ENCODE measurements at places on chromosomes 5 and 9. TPM values are rescaled to one million over a fixed set of nuclear protein-coding genes. Genes with fewer than 3 reads are reported as not detected.

SLIT3 gene
- total RNA-seq: 25.1 TPM

GPR151 gene
- not detected for total RNA-seq

DNAJC25 gene
- total RNA-seq: 9.4 TPM

- no peak for DNase-seq
Observed at GRCh38 chr9:125883565-125884217, 136.5 kb downstream of the PBX3 start.

DNA sequence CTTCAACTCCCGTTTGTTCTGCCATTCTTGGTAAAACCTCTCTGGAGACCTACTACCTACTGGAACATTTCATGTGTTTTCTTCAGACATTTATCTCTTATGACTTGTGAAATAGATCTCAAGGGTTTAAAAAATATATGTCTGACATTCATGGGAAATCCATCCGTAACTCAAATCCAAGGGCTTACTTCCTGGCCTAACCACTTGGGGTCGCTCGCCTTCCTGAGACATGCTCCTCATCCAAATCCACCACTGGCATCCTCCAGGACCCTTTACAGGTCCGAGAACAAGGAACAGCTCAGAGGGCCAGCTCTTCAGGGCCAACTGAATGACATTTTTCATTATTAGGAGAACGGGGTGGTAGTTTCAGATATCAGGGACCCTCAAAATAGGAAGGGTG lies 235.1 kb upstream of the TUT7 start:
- no peak for DNase-seq

DNA sequence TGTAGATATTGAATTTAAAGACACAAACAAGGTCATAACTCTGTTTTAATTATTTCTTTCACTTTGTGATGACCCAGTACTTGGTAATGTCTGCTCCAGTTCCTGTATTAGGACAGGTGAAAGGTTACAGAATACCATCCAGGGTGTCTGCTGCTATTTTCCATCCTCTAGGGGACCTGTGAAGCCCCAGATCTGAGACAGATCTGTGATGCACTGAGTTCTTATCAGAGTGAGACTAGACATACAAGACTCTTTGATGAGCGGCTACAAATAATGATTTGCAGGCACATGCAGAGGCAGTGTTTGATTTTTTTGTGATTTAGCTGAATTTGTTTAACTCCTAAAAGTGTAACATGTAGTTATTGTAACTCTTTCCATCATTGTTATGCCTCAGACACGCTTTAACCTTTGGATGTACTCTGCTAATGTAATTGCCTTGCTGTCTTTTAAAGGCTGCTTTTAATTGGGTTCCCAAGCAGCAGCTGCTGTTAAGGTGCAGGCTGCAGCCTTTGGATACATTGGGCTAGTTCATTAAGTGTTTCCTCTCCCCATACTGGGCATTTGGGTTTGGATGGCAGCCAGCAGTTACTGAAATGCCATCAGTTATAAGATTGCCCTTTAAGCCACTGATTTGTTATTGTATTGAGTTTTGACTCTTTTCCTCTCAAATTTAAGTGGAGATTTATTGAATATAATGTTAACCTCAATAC lies 63.3 kb downstream of the RASGRF2 start:
- DNase-seq: no peak

- DNase-seq: no peak
Observed at GRCh38 chr5:111556501-111556900, 44.2 kb upstream of the STARD4 start.

DNA sequence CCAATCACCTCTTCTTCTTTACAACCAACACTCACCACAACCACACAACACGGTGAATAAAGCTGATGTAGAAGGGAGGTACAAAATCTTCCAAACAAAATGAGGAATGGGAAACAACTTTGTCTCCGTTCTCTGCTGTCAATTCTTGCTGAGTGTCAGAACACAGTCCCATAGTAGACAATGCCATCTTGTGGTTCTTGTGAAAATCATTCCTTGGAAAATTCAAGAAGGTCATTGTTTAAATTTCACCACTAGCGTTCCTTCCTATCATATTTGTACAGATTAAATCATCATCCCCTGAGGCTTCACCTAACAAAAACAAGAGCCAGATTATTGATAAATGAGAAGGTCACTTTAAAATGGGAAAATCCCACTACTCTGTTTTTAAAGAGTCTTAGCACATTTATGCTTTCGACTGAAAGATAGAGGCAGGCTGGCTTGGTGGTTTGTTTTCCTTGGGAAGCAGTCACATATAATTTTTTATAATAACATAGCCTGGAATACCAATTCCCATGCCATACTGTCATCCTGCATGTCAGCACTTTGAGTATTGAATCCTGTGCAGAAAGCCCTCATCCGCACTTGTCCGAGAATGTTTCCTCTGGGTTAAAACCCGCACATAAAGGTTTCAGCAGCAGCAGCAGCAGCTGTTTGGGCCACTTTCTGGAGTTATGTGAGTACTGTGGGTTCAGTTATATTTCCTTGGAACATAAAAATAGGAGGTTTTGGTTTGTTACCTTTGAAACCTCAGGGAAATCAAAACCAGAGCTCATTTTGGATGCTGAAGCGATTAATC lies 395.0 kb upstream of the SMARCA2 start:
- peak; percentile 8 for DNase-seq

- DNase-seq: no peak
Observed at GRCh38 chr5:177367981-177368868, 10.5 kb downstream of the RGS14 start.

GRCh38 chr5:62134811-62135210 lies 171.2 kb upstream of the KIF2A start:
- peak; percentile 70 for DNase-seq

GRCh38 chr5:21574961-21575360 lies 1278.2 kb downstream of the CDH12 start:
- no peak for DNase-seq

DNA sequence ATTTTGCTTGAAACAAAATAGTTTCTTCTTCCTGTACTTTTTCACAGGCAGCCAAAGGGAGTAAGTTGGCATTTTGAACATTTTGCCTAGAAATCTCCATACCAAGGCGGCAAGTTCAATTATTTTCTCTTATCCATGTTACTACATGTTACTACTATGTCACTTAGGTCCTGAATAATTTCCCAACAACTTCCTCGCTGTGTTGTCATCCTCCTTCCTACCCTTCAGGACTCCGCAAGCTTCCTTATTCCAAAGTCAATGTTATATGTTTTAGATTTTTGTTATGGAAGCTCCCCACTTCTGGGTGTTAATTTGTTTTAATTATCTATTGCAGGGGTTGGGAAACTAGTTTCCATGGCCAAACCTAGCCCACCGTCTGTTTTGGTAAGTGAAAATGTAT lies 9.9 kb upstream of the B4GALT1 start:
- no peak for DNase-seq

DNA sequence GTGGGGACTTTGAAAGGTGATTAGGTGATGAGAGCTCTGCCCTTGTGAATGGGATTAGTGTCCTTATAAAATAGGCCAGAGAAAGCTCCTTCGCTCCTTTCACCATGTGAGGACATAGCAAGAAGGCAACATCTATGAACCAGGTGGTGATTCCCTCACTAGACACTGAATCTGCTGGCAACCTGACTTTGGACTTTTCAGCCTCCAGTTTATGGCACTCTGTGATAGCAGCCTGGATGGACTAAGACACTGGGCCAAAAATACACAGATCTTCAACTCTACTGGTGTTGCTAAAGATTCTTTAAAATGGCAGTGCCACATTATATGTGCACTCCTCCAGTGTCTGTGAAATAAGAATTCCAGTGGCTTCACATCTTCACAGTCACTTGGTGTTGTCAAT lies 41.2 kb upstream of the COL15A1 start:
- DNase-seq: no peak

Measured in mammary epithelial cell (primary cell).